ENCODE measurements at places on chromosomes 16 and 17. TPM values are rescaled to one million over a fixed set of nuclear protein-coding genes. Genes with fewer than 3 reads are reported as not detected.

Gene TNFRSF13B
- not detected for total RNA-seq

Gene KRTAP3-1
- not detected for total RNA-seq

Gene FZD2
- 0.16 TPM for total RNA-seq

Gene GNAO1
- total RNA-seq, result not detected

Gene KIF18B
- 2.8 TPM for total RNA-seq

Gene ADGRG1
- 33.0 TPM for total RNA-seq

Gene CRISPLD2
- 0.65 TPM for total RNA-seq

Gene KRT36
- 0.16 TPM for total RNA-seq

Measured in bladder microvascular endothelial cell (primary cell).